ENCODE measurements at places on chromosomes 2 and 18.

- no peak for DNase-seq
Measured at GRCh38 chr2:66105066-66105753, 329.7 kb upstream of the MEIS1 start.

DNA sequence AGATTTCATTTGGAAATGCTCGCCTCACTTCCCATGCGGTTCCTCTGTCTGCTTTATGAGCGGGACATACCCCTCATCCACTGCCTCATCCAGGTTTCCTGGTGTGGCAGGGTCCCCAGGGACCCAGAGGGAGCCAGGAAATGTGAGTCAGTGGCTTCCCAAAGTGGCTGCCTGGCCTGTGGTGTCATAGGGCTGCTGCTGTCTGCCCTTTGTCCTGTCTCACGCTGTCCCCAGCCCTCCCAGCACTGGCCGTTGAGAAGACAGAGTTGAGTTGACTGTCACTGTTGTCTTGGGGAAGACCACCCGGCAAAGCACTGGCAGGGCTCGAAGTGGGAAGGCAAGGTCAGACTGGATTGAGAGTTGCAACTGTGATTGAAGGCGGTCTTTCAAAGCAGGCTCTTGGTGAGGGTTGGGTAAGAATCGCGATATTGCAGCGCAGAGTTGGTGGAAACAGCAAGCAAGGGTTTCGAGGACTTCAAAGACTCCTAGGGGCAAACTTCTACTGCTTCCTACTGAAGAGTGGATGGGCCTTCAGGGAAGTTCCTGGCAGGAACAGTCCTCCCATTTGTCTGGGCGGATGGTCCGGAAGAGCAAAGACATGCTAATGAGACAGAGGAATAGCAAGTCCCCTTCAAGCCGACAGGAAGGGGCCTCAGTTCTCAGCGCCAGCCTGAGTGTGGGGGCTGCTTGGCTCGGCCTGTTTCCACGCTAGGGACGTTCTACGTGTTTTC lies 33.9 kb downstream of the RAB31 start:
- no peak for DNase-seq

DNA sequence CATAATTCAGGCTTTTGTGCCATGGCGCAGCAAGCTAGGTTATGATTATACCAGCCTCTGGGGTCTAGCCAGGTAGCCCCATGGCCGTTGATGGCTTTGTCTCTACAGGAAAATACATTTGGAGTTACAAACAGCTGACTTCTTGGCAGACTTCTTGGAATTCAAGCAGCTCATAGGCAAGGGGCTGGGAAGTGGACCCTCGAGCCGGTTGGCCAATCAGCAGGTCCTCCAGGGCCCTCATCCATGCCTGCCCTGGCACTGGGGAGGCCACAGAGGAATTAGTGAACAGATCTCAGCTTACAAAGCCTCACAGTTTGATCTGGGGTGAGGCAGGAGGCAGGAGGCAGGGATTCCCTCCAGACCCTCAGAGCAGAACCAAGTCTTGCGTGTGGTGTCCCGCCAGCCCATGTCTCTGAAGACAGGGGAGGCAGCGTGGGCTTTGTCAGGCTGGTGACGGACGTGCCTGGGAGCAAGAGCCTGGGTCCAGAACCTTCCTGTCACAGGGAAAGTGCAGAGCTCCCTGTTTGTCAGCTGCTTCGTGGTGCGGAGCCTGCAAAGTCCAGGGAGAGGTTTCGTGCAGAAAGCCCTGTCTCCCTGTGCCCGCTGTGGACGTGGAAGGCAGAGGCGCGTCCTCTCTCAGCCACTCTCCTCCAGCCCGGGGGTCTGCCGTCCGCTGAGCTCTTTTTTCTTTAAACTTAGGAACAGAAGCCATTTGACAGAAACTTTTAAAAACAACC lies 131.7 kb downstream of the KLHL29 start:
- no peak for DNase-seq

DNA sequence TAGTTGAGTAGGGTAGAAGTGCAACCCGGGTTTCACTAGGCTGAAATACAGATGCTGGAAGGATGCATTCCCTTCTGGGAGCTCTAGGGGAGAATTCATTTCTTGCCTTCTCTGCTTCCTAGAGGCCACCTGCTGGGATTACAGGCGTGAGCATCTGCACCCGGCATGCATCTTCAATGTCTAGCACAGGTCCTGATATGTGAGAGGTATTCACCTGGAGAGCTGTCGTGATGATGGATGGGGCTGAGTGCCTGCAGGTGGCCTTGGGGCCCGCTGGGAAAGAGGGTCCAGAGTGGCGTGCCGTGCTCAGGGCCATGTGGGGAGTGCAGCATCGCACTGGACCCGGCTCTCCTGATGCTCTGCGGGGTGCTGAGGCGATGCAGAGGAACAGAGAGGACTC lies 6.6 kb upstream of the NTSR2 start:
- DNase-seq: no peak

- no peak for DNase-seq
Measured at GRCh38 chr2:38850045-38850444, 25.7 kb downstream of the DHX57 start.

DNA sequence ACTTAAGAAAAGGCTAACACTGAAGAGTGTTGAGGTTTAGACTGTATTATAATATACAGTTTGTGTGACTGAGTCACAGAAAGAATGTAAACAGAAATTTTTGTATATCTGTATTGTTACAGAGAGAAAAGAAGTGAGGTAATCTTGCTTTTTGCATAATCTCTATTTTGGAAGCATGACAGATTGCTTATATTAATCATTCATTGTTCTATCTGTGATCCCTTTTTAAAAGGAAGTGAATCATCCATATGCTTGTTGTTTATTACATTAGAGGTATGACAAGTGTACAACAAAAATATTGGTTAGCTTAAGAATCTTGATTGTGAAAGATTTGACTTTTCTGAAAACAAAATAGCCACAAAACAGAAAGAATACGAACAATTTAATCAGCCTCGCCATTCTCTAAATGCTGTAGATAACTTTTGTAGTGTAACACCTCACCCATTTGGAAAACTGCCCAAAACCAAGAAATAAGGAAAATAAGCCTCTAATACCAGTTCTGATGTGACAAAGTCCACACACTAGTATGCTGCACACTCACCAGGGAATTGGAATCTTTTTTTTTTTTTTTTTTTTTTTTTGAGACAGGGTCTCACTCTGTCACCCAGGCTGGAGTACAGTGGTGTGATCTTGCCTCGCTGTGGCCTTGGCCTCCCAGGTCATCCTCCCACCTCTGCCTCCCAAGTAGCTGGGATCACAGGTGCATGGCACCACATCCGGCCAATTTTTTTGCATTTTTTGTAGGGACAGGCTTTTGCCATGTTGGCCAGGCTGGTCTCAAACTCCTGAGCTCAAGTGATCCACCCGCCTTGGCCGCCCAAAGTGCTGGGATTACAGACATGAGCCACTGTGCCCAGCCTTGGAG lies 91.5 kb upstream of the LPIN2 start:
- DNase-seq: no peak

DNA sequence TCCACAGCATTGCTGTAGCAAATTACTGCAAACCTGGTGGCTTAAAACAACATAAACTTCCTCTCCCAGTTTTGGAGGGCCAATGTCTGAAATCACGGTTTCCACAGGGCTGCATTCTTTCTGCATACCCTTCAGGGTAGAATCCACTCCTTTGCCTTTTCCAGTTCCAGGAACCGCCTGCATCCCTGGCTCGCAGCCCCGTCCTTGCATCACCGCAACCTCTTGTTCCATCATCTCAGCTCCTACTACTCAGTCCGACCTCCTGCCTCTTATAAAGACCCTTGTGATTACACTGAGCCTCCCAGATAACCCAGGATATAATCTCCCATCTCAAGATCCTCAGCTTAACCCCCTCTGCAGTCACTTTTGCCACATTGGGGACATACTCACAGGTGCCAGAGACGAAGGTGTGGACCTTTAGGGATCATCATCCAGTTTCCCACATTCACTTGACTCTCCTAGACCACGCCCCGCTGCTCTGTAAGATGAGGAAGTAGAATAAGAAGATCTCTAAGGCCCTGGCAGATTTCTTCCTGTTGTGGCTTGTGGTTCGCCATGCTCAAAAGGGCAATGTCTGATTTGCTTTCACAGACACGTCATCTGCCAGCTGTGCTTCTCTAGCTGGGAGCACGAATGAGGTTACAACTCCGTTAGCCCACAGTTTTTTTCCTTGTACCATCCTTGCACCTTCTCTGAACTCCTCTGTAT lies 103.6 kb upstream of the AGAP1 start:
- DNase-seq: peak; percentile 44

- no peak for DNase-seq
Measured at GRCh38 chr2:176239031-176239430, 30.2 kb upstream of the MTX2 start.

Data from CD4-positive, alpha-beta T cell treated with Interleukin-12 subunit alpha and Interleukin-12 subunit beta, for 1 hour (primary cell).